Esophagus squamous epithelium (tissue), 5 donors: ENCODE measurements at places on chromosomes 5 and 9.

- DNase-seq: no peak
These were observed 273.7 kb downstream of the FANCC start for GRCh38 chr9:95043826-95044225.

GRCh38 chr9:38681747-38682227 is 38.1 kb downstream of the FAM240B start:
- no peak for DNase-seq

DNA sequence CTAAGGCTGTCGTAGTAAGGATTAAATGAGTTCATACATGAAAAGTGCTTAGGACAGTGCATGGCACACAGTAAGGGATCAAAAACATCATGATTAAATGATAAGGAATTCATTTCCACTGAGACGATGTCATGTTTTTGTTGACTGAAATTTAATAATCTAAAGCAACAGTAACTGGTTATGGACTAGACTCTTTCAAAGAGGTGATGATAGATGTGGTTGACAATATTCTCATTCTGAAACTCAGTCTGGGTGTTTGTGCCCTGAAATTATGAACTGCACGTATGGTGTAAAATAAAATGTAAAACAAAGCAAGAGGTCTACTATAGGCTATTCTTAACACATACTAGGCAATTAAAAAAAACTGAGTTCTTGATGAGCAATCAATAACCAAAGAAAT is 280.0 kb downstream of the DENND1A start:
- DNase-seq: no peak

- no peak for DNase-seq
These were observed 63.5 kb upstream of the HAND1 start for GRCh38 chr5:154541553-154541952.
